ENCODE measurements at places on chromosomes 12 and 14.

- DNase-seq = no peak
Measured at GRCh38 chr12:98238515-98239130, 276.8 kb upstream of the TMPO start.

GRCh38 chr12:13233830-13234641 is 37.5 kb downstream of the EMP1 start:
- DNase-seq = peak; percentile 73

- no peak for DNase-seq
Measured at GRCh38 chr12:96041181-96041580, 5.8 kb upstream of the LTA4H start.

- no peak for DNase-seq
Measured at GRCh38 chr14:47739541-47739940, 64.1 kb upstream of the MDGA2 start.

- DNase-seq = no peak
Measured at GRCh38 chr12:49478949-49479664, 59.7 kb upstream of the KCNH3 start.

- no peak for DNase-seq
Measured at GRCh38 chr14:105153739-105154475, 14.7 kb downstream of the JAG2 start.

DNA sequence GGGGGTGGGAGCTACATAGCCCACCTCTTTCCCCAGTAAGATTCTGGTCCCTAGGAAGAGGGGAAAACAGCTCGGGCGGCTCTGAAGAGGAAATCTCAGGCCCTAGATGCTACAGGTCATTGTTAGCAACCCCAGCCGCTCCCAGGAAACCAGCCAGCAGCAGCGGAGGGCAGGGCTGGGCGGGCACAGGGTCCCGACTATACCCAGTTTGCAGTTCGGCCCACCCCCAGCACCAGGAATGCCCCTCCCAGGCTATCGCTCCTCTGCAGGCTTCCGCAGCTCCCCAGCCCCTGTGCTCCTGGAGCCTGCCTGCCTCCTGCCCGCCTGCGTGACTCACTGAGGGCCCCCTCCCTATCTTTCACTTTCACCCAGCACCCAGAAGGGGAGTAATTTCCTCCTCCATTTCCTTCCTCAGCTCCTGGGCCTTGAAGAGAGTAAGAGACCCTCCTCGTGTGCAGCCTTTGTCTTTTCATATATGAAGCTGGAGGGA is 27.2 kb upstream of the PNMA1 start:
- no peak for DNase-seq

DNA sequence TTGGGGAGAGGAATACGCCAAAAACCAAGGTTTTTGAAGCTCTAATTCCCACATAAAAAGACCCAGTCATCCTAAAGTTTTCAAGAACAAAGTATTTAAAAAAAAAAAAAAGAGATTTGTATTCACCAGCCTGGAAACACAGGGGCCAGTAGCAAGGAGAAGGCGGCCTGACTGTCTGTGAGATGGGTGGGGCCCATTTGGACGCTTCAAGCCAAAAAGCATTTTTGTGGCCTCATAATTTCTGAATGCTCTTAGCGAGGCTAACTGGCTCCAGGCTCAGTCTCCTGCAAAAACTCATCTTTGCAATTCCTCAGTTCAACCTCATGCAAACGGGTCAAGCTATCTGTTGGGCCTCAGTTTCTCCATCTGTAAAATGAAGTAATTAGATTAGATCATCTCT is 514.1 kb downstream of the MED13L start:
- no peak for DNase-seq
